ENCODE measurements at places on chromosomes 6 and 20.

GRCh38 chr6:108164815-108165706, 761 bp upstream of the NR2E1 start:
- no peak for DNase-seq

DNA sequence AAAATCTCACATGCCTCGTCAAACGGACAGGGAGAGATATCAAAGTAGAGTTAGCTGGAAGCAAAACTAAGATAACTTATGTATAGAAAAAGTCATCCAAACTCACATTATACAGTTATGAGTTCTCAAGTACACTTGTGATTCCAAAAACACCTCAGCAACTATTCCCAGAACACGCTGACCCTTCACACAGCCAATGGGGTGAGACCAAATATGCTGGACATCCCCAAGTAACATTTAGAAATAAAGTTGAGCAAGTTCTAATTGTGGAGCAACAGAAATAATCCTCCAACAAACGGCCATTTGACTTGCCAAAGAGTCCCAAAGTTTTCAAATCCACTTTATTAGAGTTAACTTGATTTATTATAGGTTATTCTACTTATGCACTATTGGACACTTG, 52.4 kb downstream of the LY86 start:
- DNase-seq: no peak

DNA sequence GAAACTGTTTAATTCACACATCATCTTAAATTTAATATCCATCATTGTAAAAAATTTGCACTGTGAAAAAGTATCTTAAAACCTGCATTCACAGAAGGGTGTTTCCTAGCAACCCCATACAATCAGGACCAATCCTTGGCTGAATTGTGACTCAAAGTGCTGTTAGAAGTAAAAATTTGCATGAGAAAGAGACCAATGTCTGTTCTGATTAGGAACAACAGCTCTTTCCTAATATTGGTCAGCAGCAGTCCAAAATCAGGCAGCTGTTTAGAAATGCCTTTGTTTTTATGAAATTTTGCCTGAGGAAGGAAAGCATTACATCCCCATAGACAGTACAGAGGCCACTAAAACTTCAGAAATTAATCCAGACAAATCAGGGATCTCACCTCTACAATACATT, 987.0 kb downstream of the HACE1 start:
- no peak for DNase-seq

DNA sequence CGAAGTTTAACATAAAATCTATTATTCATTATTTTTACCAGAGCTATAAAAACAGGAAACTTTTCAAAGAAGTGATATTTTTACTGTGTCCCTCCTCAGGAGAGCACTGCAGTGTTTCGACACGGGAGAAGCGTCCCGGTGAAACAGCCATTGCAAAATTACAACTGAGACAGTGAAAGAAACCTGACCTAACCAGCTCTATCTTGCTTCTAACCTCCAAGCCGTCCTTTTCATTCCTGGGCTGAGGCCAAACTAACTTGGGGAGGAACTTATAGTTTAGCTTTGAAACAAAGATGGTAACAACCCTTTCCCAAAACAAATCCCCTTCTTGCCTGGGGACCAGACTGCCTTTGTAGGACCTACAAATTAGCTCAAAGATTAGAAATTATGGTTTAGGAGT, 79.2 kb downstream of the WDR27 start:
- DNase-seq: no peak

- DNase-seq: no peak
Observed at GRCh38 chr6:1088492-1089001, 223.4 kb upstream of the FOXQ1 start.

GRCh38 chr6:101276066-101276465, 117.4 kb upstream of the GRIK2 start:
- no peak for DNase-seq

GRCh38 chr20:9940329-9940728, 94.5 kb upstream of the ANKEF1 start:
- DNase-seq: no peak

GRCh38 chr6:120431841-120432240, 902.4 kb downstream of the TBC1D32 start:
- DNase-seq: no peak

DNA sequence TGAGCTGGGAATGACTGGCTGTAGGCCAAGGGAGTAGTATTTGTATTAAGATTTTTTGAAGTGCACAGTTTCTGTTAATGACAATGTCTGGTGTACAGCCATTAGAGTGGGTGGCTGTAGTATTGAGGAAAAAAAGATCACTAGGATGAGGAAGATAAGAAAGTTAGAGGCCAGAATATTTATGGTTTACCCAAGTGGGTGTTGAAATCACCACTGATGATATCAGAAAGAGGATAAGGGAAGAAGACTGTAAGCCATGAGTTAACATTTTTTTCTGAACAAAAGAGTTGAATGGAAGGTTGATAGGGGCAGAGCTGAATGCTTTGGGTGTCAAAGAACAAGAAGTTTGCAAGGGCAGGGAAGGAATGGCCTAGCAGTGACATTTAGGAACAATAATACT, 104.7 kb downstream of the PRDM13 start:
- DNase-seq: no peak

DNA sequence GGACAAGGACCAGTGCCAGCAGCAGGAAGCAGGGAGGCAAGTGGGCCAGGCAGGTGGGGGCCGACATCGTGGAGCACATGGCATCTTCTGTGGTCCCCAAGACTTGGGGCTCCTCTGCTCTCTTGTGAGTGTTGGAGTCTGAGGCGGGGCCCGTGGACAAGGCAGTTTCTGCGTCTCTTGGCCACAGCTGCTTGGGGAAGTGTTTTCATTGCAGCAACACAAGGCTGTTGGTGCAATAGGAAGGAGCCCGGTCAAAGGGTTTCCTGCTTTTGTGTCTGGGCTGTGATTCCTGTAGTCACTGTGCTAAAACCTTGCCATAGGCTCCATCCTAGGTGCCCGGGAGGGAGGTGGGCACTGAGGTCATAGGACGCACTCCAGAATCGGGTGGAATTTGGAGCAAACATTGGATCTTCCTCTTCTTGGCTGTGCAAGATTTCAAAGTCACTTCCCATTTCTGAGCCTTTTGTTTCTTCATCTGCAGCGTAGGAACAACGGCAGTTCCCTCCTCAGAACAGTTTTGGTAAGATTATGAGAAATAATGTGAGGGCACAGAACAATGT, at the start of gene SIRPB2:
TSS of gene SIRPB2 (minus strand) at position 140 of the 560 bp plus-strand sequence. CDS start at position 79, 61 bp downstream.
- no peak for DNase-seq

GRCh38 chr6:15827496-15828255, 164.8 kb upstream of the DTNBP1 start:
- DNase-seq: no peak

- DNase-seq: no peak
Observed at GRCh38 chr6:44730771-44731391, 343.4 kb downstream of the CDC5L start.

DNA sequence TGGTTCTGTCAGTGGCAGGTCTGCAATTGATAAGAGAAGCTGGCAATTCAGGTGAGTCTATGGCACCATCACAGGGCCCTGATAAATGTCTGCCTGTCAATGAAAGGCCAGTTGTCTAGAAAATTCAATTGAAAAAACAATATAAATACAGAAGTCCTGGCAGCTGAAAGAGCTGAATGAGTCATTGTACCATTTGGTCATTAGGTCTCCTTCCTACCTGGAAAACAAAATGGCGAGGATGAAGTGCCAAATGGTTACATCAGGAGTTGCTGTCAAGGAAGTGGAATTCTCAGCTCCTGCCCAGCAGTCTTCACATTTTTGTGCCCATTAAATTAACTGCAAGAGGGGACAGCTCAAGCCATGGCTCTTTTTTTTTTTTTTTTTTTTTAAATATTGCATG, 37.7 kb downstream of the PEX7 start:
- no peak for DNase-seq
